ENCODE measurements at places on chromosomes 11 and 22.
A peak's percentile ranks its signal among the peaks of the same experiment; 100 is the strongest.

GRCh38 chr11:33067294-33067693 lies 27.9 kb downstream of the TCP11L1 start:
- H3K27me3 ChIP-seq: peaks cover 2% of the 10 kb centered on the region
- no peaks in the 10 kb centered on the region for H3K36me3 ChIP-seq
- peaks cover 12% of the 10 kb centered on the region for H3K4me1 ChIP-seq

- no peak overlapping the region for H3K27ac ChIP-seq
- no peak for DNase-seq
- peaks cover 3% of the 10 kb centered on the region for H3K4me1 ChIP-seq
Observed at GRCh38 chr11:1547467-1548098, 24.5 kb downstream of the DUSP8 start.

GRCh38 chr11:1573903-1574237 lies 1.8 kb upstream of the DUSP8 start:
- H3K36me3 ChIP-seq: peaks cover 14% of the 10 kb centered on the region
- peaks cover 11% of the 10 kb centered on the region for H3K4me1 ChIP-seq
- peaks cover 28% of the 10 kb centered on the region for H3K27me3 ChIP-seq
- DNase-seq: no peak

GRCh38 chr11:62552485-62553079 lies 6.0 kb upstream of the AHNAK start:
- no peaks in the 10 kb centered on the region for H3K36me3 ChIP-seq
- H3K4me1 ChIP-seq: peaks cover 33% of the 10 kb centered on the region
- H3K27me3 ChIP-seq: peaks cover 13% of the 10 kb centered on the region

GRCh38 chr22:39777716-39778454 lies 115.7 kb downstream of the ENTHD1 start:
- H3K27ac ChIP-seq: no peak overlapping the region
- H3K4me1 ChIP-seq: no peaks in the 10 kb centered on the region
- no peaks in the 10 kb centered on the region for H3K36me3 ChIP-seq
- DNase-seq: no peak
- H3K27me3 ChIP-seq: peaks cover 4% of the 10 kb centered on the region

DNA sequence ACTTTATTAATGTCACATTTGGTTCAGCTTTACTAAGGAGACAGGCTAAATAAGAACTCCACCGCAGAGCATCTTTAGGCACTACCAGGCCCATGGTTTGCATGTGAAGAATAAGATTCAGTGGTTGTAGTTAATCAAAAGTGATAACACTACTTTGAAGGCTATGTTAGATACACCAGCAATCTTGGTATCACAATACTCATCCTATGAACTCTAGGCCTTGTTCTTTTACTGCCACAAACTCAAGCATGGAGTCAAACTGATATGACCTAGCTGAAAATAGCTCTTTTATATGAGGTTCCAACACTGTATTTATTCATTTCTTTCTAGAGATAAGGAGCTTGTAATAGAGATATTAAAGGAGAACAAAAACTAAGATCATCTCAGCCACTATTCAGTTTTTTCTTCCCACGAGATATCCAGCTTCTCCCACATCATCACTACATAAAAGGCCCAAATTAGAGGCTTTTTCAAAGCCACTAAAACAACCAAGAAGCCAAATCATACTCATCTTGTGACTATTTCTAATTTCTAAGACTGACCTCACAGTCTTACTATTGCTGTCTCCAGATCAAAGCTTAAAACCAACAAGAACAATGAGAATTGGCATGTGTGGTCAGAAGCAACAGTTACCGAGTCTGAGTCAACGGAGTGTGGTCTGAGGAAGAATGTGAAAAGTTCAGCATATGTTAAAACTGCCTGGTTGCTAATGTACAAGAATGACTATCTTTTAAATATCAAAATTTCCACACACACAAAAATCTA lies 25.1 kb upstream of the GUCY1A2 start:
- DNase-seq: no peak
- peaks cover 6% of the 10 kb centered on the region for H3K4me1 ChIP-seq
- no peaks in the 10 kb centered on the region for H3K36me3 ChIP-seq
- no peaks in the 10 kb centered on the region for H3K27me3 ChIP-seq
- H3K4me3 ChIP-seq: no peak overlapping the region
- H3K27ac ChIP-seq: no peak overlapping the region

GRCh38 chr11:117884994-117885393 lies 8.5 kb upstream of the FXYD6 start:
- H3K27ac ChIP-seq: no peak overlapping the region
- peaks cover 13% of the 10 kb centered on the region for H3K4me1 ChIP-seq
- no peak overlapping the region for H3K4me3 ChIP-seq
- H3K27me3 ChIP-seq: no peaks in the 10 kb centered on the region
- no peak for DNase-seq

GRCh38 chr11:60263402-60263801 lies 17.1 kb upstream of the MS4A4A start:
- H3K4me3 ChIP-seq: no peak overlapping the region
- H3K36me3 ChIP-seq: no peaks in the 10 kb centered on the region
- H3K4me1 ChIP-seq: no peaks in the 10 kb centered on the region
- no peak for DNase-seq
- no peak overlapping the region for H3K27ac ChIP-seq
- H3K27me3 ChIP-seq: no peaks in the 10 kb centered on the region

- no peak overlapping the region for H3K27ac ChIP-seq
- DNase-seq: no peak
- no peaks in the 10 kb centered on the region for H3K36me3 ChIP-seq
- peaks cover 16% of the 10 kb centered on the region for H3K4me1 ChIP-seq
Observed at GRCh38 chr22:20583471-20583922, 76.1 kb downstream of the MED15 start.

DNA sequence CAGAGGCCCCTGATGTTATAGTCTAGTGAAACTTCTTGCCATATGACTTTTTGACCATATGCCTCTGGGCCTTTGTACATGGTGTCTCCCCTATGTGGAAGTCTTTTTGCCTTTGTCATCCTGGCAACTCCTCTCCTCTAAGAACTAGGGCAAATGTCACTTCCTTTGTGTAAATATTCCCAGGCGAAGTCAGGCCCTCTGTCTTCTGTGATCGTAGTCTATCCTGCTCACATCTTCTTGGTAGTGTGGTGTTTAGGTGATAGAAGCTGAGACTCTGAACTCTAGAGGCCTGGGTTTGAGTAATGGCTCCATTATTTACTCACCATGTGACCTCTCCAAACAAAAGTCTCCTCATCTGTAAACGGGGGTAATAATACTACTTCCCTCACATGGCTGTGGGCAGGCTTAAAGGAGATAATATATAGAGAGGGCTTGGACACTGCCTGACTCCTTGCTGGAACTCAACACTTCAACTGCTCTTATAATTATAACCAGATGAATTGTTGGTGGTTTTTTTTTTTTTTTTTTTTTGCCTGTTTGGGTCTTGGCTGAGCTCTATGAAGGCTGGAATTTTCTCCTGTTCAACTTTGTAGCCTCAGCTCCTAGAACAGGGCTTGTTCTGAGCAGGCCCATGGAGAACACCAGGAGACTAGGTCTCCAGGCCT lies 43.8 kb downstream of the INSC start:
- no peaks in the 10 kb centered on the region for H3K4me1 ChIP-seq
- no peaks in the 10 kb centered on the region for H3K36me3 ChIP-seq
- DNase-seq: no peak

GRCh38 chr11:30091737-30092136 lies 74.9 kb upstream of the KCNA4 start:
- DNase-seq: no peak
- no peaks in the 10 kb centered on the region for H3K36me3 ChIP-seq
- no peak overlapping the region for H3K4me3 ChIP-seq
- H3K27ac ChIP-seq: no peak overlapping the region
- H3K4me1 ChIP-seq: peaks cover 15% of the 10 kb centered on the region
- no peaks in the 10 kb centered on the region for H3K27me3 ChIP-seq

GRCh38 chr11:16979703-16980622 lies 34.3 kb downstream of the PLEKHA7 start:
- H3K4me3 ChIP-seq: no peak overlapping the region
- no peaks in the 10 kb centered on the region for H3K36me3 ChIP-seq
- DNase-seq: no peak

DNA sequence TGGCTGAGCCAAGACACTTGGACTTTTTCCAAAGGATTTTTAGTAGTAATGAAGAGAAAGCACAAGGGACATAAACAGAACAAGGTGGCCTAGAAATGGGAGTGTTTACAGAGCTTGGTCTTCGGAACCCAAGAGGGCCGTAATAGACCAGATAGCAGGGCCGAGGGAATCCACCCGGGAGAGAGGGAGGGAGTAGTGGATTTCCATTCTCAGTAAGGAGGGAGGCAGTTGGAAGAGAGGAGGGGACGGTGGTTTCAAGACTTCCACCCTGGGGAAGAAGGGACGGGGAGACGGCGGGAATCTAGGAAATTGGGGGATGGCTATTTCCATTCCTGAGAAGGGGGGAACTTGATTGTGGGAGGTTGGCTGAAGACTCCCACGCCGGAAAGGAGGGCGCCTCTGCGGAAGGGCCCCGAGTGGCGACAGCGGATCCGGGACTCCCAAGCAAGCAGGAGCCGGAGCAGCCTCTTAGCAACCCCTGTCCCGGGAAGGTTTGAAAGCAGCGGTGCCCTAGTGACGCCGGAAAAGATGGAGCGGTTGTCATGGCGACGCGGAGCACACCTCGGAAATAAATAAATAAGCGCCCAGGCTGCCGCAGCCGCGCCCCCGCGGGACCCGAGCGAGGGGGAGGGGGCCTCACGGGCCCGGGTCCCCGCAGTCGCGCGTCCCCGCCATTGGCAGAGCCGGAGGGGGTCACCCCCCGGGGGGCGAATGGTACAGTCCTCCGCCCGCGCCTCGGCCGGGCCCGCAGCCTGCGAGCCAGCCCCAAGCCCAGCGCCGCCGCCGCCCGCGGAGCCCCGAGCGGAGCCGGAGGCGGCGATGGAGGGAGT lies 31.6 kb downstream of the EIF3F start:
- peaks cover 16% of the 10 kb centered on the region for H3K27me3 ChIP-seq
- peak; percentile 65 for DNase-seq
- H3K36me3 ChIP-seq: no peaks in the 10 kb centered on the region
- H3K4me1 ChIP-seq: peaks cover 9% of the 10 kb centered on the region
- H3K4me3 ChIP-seq: peak overlapping the region; percentile 92

GRCh38 chr22:26442086-26442756 lies 13.2 kb downstream of the ASPHD2 start:
- H3K4me1 ChIP-seq: peaks cover 35% of the 10 kb centered on the region
- no peaks in the 10 kb centered on the region for H3K36me3 ChIP-seq
- H3K27ac ChIP-seq: no peak overlapping the region
- H3K4me3 ChIP-seq: no peak overlapping the region
- no peak for DNase-seq
- peaks cover 11% of the 10 kb centered on the region for H3K27me3 ChIP-seq

DNA sequence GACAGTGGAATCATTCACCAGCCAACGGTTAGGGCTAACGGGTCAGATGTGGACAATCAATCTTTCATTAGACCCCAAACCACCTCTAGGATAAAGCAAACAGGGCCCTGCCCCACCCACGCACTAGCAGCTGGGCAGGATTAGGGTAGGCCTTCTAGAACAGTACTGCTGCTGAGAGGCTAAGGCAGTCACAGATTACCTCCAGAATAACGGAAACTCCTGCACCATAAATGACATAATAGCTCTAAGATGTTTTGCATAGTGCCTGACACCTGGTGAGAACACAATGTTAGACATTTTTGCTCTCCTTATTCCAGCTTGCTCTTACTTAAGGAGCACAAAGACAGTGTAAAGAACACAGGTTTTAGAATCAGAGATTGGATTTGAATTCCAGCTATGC lies 1.8 kb downstream of the SYTL2 start:
- peaks cover 11% of the 10 kb centered on the region for H3K27me3 ChIP-seq
- no peaks in the 10 kb centered on the region for H3K36me3 ChIP-seq
- peaks cover 2% of the 10 kb centered on the region for H3K4me1 ChIP-seq
- H3K4me3 ChIP-seq: no peak overlapping the region
- DNase-seq: no peak

DNA sequence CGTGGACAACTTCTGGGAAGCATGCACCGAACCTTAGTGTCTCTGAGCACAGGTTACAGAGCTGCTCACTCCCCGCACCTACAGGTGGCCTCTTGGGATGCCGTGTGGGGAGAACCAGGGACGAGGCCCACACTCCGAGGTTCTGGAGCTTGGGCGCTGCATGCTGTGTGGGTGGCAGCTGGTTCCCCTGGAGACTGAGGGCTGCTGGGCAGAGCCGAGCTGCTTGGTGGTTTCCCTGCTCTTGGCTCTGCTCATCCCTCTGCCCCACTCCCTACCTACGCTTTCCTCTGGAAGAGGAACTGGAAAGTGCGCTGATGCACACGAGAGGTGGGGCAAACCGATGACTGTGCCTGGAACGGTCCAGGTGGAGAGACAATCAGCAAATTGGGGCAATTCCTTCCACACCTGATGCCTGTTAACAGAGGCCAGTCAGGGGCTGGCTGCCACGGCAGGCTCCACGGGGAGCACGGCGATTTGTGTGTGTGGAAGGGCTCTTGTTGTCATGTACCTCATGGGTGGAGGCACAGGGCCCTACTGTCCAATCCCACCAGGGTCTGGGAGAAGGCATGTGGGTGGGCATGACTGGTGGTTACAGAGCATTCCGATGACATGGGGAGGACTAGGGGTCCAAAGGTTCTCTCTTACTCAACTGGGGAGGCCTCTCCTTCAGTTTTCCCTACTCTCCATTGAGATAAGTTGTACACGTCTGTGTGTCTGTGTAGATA lies 60.9 kb downstream of the ST14 start:
- no peak overlapping the region for H3K4me3 ChIP-seq
- peaks cover 8% of the 10 kb centered on the region for H3K4me1 ChIP-seq
- no peak for DNase-seq
- peaks cover 7% of the 10 kb centered on the region for H3K27me3 ChIP-seq
- H3K27ac ChIP-seq: no peak overlapping the region

DNA sequence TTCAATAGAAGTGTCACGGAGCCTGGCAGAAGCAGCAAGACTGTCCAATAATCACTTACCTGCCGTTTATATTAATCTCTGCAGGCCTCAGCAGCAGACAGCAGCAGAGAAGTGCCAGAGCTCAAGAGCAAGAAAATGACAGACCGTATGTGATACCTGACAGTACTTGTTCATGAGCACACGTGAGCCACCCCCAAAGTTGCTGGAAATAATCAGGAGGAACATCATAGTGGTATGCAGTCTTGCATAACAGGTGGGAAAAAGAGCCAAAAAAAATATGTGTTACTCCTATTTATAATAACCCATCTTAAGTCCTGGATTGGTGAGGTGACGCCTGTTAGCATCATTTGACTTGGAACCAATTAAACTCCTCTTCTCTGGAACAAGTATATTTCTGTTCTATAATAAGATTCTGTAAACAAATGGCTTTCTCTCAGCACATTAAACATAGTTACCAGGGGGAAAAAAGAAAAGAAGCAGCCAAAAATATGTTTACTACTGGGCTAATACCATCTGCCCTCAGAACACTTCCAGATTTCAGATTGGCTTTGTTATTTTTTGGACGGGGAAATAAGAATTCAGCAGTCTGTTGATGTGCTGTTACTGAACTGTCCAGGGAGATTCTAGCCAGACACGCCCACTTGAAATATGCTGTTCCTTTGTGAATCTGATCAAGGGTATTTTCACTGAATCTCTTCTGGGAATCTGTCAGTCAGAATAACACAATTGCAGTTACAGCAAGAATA lies 7.9 kb upstream of the SLN start:
- no peak for DNase-seq
- no peaks in the 10 kb centered on the region for H3K27me3 ChIP-seq
- H3K27ac ChIP-seq: no peak overlapping the region

DNA sequence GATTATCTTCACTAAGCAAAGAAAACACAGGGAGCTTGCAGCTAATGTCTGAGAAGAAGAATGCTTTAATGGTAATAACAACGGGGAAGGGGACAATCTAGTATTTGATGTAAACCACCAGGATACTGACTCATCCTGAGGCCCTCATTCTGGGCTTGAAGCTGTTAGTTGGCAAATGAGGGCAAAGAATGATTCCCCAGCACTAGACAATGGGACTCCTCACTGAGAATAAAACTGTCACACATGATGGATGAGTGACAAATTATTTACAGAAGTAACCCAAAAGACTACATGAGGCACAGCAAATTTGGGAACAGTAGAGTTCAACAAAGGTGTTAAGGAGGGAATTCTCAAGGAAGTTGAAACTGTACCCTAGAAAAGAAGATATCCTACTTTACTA lies 76.3 kb downstream of the FAM168A start:
- peaks cover 4% of the 10 kb centered on the region for H3K27me3 ChIP-seq
- no peak for DNase-seq
- peaks cover 2% of the 10 kb centered on the region for H3K4me1 ChIP-seq

Data from glutamatergic neuron (in vitro differentiated cells).